PC-3 (cell line): ENCODE measurements at places on chromosomes 6 and 20.

DNA sequence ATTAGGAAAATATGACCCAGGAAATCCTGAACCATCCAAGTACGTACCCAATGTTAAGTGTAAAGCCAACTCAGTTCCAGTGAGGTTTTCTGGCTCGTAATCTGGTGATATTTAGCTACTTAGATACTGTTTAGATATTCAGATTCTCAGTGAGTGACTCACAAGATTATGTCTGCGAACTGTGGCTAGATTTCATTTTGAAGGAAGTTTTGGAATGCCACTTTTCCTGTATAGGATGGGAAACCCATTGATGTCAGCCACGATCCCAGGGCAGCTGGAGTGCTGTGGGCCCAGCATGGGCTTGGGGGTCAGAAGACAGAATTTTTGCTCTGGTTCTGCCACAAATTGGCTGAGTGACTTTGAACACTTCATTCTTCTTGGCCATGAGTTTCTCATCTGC is 76.3 kb downstream of the TMEM170B start:
- no peaks in the 10 kb centered on the region for H3K27me3 ChIP-seq
- peak; percentile 94 for DNase-seq
- peak overlapping the region; percentile 33 for H3K27ac ChIP-seq
- H3K4me1 ChIP-seq: peaks cover 46% of the 10 kb centered on the region
- H3K4me3 ChIP-seq: no peak overlapping the region

DNA sequence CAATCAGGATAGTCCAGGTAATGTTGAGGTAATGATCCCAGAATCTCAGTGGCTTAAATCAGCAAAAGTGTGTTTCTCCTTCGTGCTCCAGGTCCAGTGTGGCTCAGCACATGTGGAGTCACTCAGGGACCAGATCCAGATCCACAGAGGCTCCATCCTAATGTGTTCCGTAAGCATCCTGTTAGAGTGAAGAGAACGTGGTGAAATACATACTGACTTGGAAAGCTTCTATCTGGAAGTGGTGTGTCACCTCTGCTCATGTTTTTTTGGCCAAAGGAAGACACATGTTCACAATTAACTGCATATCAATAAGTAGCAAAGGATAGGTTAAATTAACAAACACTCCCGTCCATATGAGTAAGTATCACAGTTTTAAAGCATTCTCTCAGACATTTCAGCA is 26.8 kb upstream of the PREP start:
- no peak for DNase-seq
- H3K27ac ChIP-seq: no peak overlapping the region
- H3K4me3 ChIP-seq: no peak overlapping the region
- H3K36me3 ChIP-seq: no peaks in the 10 kb centered on the region

- peaks cover 16% of the 10 kb centered on the region for H3K4me1 ChIP-seq
- no peak overlapping the region for H3K27ac ChIP-seq
- H3K36me3 ChIP-seq: peaks cover 56% of the 10 kb centered on the region
- H3K27me3 ChIP-seq: no peaks in the 10 kb centered on the region
- no peak overlapping the region for H3K4me3 ChIP-seq
Measured at GRCh38 chr20:31549513-31549880, 35.3 kb downstream of the HM13 start.

- H3K4me3 ChIP-seq: no peak overlapping the region
- no peaks in the 10 kb centered on the region for H3K36me3 ChIP-seq
- peaks cover 29% of the 10 kb centered on the region for H3K4me1 ChIP-seq
- DNase-seq: peak; percentile 62
- no peaks in the 10 kb centered on the region for H3K27me3 ChIP-seq
Measured at GRCh38 chr20:54254596-54254995, 46.7 kb downstream of the PFDN4 start.

DNA sequence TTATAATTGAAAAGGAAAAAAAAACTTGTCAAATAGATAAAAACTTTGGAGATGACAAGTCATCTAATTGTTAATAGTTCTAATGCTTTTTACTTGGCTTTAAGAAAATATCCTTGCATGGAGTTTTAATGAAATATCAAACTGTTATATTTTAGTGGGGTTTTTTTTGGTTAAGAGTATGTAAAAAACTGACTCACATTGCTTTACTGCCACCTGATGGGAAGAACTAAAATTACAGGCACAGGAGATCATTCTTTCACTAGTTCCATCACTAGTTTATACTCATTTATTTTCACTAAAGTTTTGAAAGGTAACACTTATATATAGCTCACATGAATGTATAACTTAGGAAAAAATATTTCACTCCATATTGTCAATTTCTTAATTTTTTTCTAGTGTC is 309.1 kb downstream of the LMBRD1 start:
- no peaks in the 10 kb centered on the region for H3K27me3 ChIP-seq
- H3K36me3 ChIP-seq: no peaks in the 10 kb centered on the region
- no peak overlapping the region for H3K4me3 ChIP-seq
- H3K4me1 ChIP-seq: no peaks in the 10 kb centered on the region
- no peak overlapping the region for H3K27ac ChIP-seq
- DNase-seq: peak; percentile 26

DNA sequence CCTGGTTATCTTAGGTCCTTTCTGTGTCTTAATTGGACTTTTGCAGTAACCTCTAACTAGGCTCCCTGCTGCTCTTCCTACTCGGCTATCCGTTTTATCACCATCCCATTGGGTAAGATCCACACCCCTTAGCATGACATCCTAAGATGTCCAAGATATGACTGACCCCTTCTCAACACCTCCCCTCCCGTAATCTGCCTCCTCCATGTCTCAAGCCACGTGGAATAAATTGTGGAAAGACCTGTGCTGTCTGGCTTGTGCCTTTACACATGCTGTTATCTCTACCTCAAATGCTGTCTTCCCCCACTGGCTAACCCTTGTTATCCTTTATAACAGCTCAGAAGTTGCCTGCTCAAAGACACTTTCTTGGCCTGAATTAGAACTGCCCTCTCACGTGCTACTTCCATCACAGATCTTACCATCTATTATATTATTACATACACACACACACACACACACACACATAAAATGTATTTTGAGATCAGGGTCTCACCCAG is 26.5 kb downstream of the EIF2S2 start:
- peaks cover 57% of the 10 kb centered on the region for H3K36me3 ChIP-seq
- no peak overlapping the region for H3K4me3 ChIP-seq
- no peak for DNase-seq
- no peaks in the 10 kb centered on the region for H3K27me3 ChIP-seq
- peaks cover 8% of the 10 kb centered on the region; the same call in 1 of the 2 replicates for H3K4me1 ChIP-seq

GRCh38 chr20:43799150-43799711 is 72.4 kb upstream of the GTSF1L start:
- no peaks in the 10 kb centered on the region for H3K36me3 ChIP-seq
- no peaks in the 10 kb centered on the region; the same call in 1 of the 2 replicates for H3K27me3 ChIP-seq
- no peaks in the 10 kb centered on the region; the same call in 1 of the 2 replicates for H3K4me1 ChIP-seq
- peak; percentile 26 for DNase-seq

- H3K36me3 ChIP-seq: no peaks in the 10 kb centered on the region
- DNase-seq: no peak
- H3K27me3 ChIP-seq: no peaks in the 10 kb centered on the region
- no peak overlapping the region for H3K4me3 ChIP-seq
- H3K4me1 ChIP-seq: no peaks in the 10 kb centered on the region
Measured at GRCh38 chr6:109606359-109606758, 84.6 kb downstream of the AK9 start.

GRCh38 chr20:60167812-60168211 is 209.6 kb downstream of the CDH26 start:
- DNase-seq: no peak
- H3K36me3 ChIP-seq: no peaks in the 10 kb centered on the region
- no peaks in the 10 kb centered on the region for H3K4me1 ChIP-seq
- no peak overlapping the region for H3K4me3 ChIP-seq
- H3K27me3 ChIP-seq: peaks cover 40% of the 10 kb centered on the region

DNA sequence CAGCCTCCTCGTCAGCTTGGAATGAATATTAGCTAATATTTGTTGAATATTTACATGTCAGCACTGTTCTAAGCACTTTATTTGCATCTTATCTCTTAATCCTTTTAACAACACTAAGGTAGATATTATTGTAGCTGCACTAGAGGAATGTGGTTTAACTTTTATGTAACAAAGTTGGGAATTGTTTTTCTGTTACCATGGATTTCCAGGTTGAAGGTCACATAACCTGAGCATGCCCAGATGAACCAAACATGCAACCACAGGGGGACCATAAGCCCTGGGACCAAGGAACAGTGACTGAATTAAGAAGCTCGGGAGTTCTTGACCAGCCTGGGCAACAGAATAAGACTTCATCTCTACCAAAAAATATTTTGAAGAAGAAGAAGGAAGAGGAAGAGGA is 29.1 kb upstream of the YWHAB start:
- H3K36me3 ChIP-seq: no peaks in the 10 kb centered on the region
- H3K27me3 ChIP-seq: peaks cover 22% of the 10 kb centered on the region
- H3K4me3 ChIP-seq: no peak overlapping the region
- DNase-seq: peak; percentile 19

GRCh38 chr6:161465403-161465802 is 191.5 kb upstream of the AGPAT4 start:
- no peak overlapping the region for H3K4me3 ChIP-seq
- no peak for DNase-seq
- H3K4me1 ChIP-seq: peaks cover 14% of the 10 kb centered on the region; the same call in 1 of the 2 replicates
- no peak overlapping the region for H3K27ac ChIP-seq
- no peaks in the 10 kb centered on the region for H3K27me3 ChIP-seq

GRCh38 chr6:168292826-168293225 is 26.8 kb downstream of the DACT2 start:
- peaks cover 51% of the 10 kb centered on the region for H3K27me3 ChIP-seq
- no peak overlapping the region for H3K27ac ChIP-seq
- no peaks in the 10 kb centered on the region for H3K4me1 ChIP-seq
- H3K4me3 ChIP-seq: no peak overlapping the region

DNA sequence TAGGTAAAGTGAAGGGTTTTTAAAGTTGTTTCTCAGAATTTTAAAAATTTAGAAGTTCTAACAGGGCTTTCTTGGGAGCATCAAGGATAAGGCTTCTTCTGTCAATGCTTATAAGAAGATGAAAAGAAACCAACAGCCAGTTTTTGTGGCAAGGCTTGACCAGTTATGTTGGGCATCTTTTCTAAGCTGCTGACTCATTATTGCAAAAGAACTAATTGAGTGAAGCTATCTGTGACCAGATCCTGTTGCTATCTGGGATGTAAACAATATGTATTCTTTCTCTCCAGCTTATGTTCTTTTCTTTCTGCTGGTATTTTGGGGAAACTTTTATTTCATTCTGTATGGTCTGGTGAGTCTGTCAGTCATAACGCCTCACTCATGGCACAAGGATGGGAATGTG is 643.8 kb downstream of the HDGFL1 start:
- H3K4me1 ChIP-seq: peaks cover 6% of the 10 kb centered on the region; the same call in 1 of the 2 replicates
- H3K4me3 ChIP-seq: no peak overlapping the region
- H3K27ac ChIP-seq: no peak overlapping the region
- H3K36me3 ChIP-seq: no peaks in the 10 kb centered on the region

- no peaks in the 10 kb centered on the region for H3K4me1 ChIP-seq
- DNase-seq: no peak
- H3K27me3 ChIP-seq: no peaks in the 10 kb centered on the region
- no peak overlapping the region for H3K27ac ChIP-seq
- H3K4me3 ChIP-seq: no peak overlapping the region
- no peaks in the 10 kb centered on the region for H3K36me3 ChIP-seq
Measured at GRCh38 chr6:165306955-165307354, 2.5 kb downstream of the C6orf118 start.

DNA sequence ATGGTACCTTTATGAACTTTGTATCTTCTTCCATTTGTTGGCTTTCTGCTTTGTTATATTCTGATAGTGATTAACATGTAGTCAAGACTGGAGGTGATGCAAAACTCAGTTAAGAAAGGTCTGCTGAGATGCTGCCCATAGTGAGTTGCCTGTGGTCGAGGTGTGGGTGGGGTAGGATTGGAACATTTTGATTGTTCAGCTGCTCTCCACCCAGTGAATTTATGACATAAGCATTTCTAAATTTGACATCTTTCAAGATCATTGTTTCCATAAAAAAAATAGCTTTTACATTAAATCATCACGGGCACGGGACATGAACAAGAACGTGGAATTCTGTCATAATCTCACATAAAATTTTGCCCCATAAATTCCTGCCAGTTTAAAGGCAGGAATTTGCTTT is 146.6 kb upstream of the POU3F2 start:
- no peak overlapping the region for H3K27ac ChIP-seq

GRCh38 chr20:53878262-53879047 is 191.9 kb downstream of the BCAS1 start:
- H3K36me3 ChIP-seq: no peaks in the 10 kb centered on the region
- H3K4me1 ChIP-seq: peaks cover 9% of the 10 kb centered on the region
- H3K4me3 ChIP-seq: no peak overlapping the region
- no peak overlapping the region for H3K27ac ChIP-seq
- DNase-seq: no peak

DNA sequence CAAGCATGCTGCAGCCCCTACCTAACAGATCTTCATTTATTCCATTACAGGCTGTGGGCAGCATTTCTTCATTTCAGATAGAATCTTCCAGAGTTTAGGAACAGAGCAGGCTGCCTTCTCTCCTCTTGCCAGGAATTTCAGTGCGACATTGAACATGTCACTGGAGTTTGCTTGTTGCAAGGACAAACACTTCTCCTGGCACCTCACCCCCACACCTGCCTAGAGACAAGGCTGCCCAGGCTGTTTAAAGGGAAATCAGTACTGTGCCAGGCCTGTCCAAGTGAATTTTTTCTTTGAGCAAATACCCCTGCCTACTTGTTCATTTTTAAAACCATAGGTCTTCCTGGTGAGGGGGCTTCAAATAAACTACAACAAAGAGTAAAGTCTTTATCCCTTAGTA is 594.1 kb downstream of the PTPRT start:
- no peaks in the 10 kb centered on the region for H3K4me1 ChIP-seq
- H3K36me3 ChIP-seq: no peaks in the 10 kb centered on the region

DNA sequence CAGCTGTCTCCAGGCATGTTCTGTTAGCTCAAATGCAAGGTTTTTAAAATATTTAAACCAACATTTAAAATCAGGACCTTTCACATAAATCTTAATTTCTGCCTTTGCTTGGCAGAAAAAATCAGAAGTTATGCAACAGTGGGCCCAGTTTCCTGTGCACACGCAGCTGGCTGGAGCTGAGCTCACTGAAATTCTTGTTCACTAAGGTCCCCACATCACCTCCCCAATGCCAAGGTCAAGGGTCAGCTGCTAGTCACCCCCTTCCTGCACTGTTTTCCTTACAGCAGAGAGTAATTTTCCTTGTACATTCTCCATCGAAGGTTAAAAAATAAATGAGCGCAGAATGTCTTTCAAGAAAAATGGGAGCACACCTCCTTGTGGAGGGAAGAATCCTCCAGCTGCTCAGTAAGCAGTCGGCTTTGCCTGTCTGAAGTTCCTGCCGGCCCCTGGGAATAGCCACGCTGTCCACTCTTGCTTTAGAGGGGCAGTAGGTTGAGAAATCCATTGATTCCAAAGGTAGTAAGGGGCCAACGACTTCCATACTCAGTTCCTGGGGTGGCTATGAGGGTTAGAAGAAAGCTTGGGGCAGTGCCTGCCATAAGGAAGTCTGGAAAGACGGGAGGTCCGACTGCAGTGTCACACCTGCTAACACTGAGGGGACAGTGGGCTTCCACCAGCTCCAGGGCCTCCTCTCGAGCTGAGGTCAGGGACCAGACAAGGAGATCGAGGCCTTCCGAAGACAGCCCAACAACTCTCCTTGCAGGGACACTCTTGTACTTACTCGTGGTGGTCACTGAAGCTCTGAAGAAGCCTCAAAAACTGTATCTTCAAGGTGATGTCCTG is 56.8 kb downstream of the MYH7B start:
- no peak overlapping the region for H3K27ac ChIP-seq
- peaks cover 51% of the 10 kb centered on the region for H3K36me3 ChIP-seq
- DNase-seq: no peak
- no peaks in the 10 kb centered on the region for H3K27me3 ChIP-seq
- H3K4me3 ChIP-seq: no peak overlapping the region
- no peaks in the 10 kb centered on the region for H3K4me1 ChIP-seq
